ENCODE measurements at places on chromosomes 11 and 22. TPM values are rescaled to one million over a fixed set of nuclear protein-coding genes. Genes with fewer than 3 reads are reported as not detected.

- no peak for DNase-seq
Measured at GRCh38 chr11:64838600-64839334, 5.7 kb downstream of the CDC42BPG start.

DNA sequence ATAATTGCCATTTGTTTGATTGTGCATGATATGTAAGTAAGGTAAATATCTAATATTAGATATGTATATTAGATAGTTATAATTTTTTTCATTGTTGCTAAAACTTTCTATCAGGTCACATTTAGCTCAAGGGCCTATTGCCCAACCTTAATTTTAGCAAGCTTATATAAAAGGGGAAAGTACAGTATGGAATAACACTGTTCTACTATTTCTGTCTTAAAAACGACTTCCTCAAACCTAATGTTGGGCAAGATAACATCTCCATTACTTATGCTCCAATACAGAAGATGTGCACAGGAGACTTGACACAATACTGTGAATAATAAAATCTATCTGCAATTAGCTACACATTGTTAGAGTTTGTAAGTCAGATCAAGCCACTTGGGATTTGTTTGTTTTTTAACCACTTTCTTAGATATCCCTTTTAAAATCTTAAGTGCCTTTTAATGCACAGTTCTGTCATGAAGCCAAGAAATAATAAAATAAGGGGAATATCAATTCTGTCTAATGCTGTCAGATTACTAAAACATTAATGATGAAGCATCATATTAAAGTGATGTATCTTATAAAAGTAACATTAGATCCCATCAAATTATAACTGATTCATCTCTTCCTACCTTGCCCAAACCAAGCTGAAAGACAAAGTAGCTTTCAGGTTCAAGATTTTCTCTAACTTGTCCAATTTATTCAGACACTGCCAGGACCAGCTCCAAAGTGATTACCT is 98.1 kb downstream of the SIK3 start:
- no peak for DNase-seq

- no peak for DNase-seq
Measured at GRCh38 chr11:727281-727701, 20.0 kb upstream of the TALDO1 start.

DNA sequence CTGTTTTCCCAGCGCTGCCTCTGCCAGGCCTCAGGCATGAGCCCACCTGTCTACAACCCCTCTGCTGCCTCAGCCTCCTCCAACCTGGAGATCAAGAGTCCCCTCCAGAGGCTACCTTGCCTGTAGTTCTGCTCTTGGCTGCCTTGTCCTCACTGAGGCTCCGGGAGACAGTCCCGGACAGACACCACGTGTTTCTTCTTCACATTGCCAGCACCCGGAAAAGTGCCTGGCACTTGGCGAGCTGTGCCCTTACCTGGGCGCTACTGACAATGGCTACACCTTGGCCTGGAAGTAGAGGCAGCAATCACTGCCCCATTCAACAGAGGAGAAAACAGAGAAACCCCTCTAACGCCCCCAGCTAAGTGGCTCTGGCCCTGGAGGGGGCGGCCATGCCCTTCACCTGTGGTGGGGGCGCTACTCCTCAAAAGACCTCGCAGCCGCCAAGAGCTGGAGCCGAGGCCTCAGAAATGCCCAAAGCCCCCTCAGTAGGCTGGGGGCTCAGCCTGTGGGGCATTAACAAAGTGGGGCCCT is 3.0 kb upstream of the NAP1L4 start:
- no peak for DNase-seq

DNA sequence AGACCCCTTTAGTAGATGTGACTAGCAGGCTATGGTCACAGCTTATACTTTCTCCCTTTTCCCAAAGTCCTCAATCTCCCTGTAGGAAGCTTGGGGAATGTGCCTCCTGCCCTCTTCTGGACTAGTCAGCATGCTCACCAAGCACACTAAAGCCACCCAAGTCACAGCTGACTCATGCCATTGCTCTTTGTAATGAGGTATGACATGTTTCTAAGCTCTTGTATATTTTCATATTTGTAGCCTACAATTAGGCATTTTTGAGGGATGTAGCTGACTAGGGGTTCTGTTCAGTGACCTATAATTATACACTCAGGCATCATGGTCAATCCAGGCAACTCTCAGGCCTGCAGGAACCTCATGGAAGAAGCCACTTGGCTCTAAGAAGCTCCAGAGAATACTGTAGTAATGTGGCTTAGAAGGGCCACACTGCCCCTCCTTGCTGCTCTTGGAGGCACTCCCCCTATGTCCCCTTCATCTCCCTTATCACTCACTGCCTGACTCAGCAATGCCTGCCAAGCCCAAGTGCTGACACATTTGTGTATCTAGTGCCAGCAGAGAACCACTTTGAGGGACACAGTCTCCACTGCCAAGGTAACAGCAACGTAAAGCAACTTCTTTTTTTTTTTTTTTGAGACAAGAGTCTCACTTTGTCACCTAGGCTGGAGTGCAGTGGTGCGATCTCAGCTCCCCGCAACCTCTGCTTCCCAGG is 86.2 kb downstream of the RPL27A start:
- peak; percentile 60 for DNase-seq

GRCh38 chr22:44919691-44920090 is 90.1 kb downstream of the PHF21B start:
- DNase-seq: no peak

- DNase-seq: no peak
Measured at GRCh38 chr11:67644472-67645418, 5.2 kb upstream of the TBX10 start.

GRCh38 chr22:23516304-23516703 is 63.8 kb downstream of the IGLL1 start:
- no peak for DNase-seq

DNA sequence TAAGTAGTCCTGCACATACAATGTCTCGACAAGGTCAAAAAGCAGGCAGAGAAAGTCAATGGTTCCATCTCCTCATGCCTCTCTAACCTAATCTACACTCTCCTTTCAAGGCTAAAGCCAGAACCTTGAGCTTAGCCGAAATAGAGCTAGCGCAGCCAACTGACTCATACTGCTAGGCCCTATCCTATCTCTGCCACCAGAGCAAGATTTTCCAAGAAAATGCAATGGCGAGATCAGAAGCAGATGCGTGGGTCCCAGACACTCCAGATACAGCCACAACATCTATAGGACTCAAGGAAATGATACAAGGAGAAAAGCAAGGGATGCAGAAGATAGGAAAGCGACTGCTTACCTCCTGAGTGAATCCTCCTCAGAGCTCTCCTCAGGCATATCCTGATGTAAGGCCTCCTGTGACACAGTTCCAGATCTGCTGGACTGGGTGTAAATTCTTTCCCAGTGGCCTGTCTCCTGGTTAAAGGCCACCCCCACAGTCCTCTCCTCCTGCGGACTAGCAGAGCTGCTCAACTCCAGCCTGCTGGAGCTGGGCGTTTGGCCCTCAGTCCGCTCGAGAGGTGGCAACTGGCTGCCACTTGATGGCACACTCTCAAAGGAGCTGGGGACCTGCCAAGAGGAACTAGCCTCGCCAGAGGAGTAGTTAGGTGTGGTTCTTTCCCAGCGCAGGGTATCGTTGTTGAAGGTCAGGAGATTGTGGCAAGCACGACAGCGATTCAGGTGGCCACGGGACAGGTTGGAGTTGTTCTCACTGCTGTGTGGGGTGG is 52.0 kb downstream of the AMBRA1 start:
- DNase-seq: no peak

- no peak for DNase-seq
Measured at GRCh38 chr11:44630511-44631210, 65.2 kb downstream of the CD82 start.

SCUBE2 gene
- total RNA-seq: 27.6 TPM

MS4A14 gene
- total RNA-seq: 0.88 TPM

OR2AG1 gene
- total RNA-seq: not detected

DDTL gene
- 0.37 TPM for total RNA-seq

KLHL35 gene
- 2.3 TPM for total RNA-seq

MACROD1 gene
- total RNA-seq: 13.6 TPM
